ENCODE measurements at places on chromosomes 4 and X. TPM values are rescaled to one million over a fixed set of nuclear protein-coding genes. Genes with fewer than 3 reads are reported as not detected.

Gene STS
- 10.9 TPM for total RNA-seq

Gene ENOPH1
- 35.4 TPM for total RNA-seq

Gene NEUROG2
- not detected for total RNA-seq

Gene CCNB3
- total RNA-seq = 0.29 TPM

Gene IL1RAPL1
- 0.29 TPM for total RNA-seq

Gene RBMXL3
- total RNA-seq = not detected

Gene AWAT2
- not detected for total RNA-seq

Gene PRRG1
- total RNA-seq = 16.3 TPM

Gene PNMA5
- total RNA-seq = not detected

Gene FGFBP1
- total RNA-seq = not detected
